Cerebellar nuclear complex (tissue), 1 donor: ENCODE measurements at places on chromosomes 13 and 19.

GRCh38 chr13:101218484-101218883 is 197.8 kb downstream of the NALCN start:
- DNase-seq = no peak

- DNase-seq = no peak
These were observed 14.0 kb downstream of the SYMPK start for GRCh38 chr19:45848922-45849321.

- no peak for DNase-seq
These were observed 114.0 kb downstream of the UQCRFS1 start for GRCh38 chr19:29098863-29099481.

DNA sequence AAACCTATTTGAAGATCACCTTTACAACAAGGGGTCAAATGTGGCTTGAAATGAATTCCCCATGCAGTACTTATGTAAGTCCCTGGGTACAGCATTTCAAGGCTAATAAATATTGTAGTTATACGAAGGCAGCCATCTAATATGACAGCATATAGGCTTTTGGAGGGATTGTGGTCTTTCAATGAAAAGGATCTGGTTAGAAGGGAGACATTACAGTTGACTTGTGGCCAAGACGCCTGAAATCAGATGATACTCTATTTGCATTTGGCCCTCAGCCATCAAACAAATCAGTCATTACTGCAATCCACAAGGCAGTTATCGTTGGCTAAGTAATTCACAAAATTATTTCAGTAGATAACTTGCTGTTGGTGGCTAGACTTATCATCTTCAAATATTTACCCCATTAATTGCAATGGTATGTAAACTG is 242.7 kb downstream of the DCLK1 start:
- no peak for DNase-seq

GRCh38 chr13:21528616-21529015 is 69.5 kb upstream of the ZDHHC20 start:
- DNase-seq = no peak

GRCh38 chr13:31093145-31093885 is 68.4 kb downstream of the HSPH1 start:
- no peak for DNase-seq

DNA sequence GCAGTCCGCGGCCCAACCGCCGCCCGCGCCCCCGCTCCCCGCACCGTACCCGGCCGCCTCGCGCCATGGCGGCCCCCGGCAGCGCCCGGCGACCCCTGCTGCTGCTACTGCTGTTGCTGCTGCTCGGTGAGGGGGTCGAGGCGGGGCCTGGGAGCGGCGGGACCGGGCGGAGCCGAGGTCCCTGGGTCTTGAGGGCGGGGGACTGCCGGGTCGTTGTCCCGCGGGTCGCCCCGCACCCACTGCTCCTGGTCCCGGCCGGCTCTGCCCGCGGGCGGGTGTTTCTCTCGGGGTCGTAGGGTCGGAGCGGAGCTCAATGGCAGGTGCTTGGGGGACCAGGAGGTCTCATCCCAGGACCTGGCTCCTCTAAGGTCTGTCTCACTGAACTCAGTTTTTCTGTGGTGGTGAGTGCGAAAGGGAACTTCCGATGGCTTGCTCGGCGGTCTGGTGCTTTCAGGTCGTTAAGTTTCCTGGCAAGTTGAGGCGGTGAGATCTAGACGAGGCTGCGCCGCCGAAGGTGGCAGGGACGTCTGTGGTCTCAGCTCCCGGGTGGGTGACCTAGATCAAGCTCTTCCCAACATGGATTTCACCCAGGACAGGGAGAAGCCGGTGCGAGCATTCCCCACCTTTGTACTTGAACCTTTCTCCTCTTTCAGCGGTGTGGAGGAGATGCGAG is 467 bp downstream of the LAMP1 start:
- DNase-seq = no peak

DNA sequence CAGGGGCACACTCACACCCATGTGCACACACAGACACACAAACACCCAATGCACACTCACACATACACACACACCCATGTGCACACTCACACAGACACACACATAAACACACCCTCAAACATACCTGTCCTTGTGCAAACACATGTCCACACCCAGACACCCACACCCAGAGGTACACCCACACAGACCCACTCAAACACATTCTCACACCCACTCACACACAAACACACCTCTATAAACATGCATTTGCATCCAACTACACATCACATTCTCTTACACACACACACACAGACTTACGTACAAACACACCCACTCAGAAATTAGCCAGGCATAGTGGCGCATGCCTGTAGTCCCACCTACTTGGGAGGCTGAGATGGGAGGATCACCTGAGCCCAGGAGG is 31.4 kb downstream of the FBN3 start:
- DNase-seq = no peak

DNA sequence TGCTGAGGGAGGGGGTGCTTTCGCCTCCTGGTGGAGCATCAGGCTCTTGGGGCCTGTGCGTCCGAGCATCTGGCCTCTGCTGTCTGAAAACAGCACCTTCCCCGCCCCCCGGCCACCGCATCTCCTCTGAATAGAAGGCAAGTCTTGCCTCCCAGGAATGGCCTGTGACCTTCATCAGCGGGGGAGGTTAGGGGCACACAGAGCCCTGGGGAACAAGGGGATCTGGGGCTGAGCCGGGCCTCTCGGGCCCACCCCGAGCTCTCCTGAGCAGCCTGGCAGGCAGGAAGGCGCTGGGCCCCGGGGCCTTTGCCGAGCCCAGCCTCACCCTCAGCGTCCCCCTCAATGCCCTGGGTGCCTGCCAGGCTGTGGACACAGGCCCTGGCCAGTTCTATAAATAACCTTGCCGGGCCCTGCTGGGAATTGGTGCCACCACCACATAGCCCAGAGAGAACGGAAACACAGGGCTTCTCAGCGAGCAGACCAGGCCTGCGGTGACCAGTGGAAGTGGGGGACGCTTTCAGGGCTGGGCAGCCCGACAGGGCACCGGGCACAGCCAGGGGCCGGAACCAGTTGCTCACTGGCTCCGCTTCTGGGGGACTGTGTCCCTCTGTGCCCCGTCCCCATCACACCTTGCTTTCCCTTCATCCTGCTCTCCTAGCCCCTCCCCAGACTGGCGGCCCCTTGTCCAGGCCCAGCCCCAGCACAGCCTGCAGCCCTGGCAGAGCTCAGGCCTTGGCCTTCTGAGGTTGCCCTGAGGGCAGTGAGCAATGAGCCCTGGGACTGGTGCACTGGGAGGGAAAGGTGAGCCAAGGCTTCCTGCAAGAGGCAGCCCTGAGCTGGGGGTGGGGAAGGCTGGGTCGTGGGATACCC is 9.5 kb downstream of the STK11 start:
- DNase-seq = no peak

- no peak for DNase-seq
These were observed 160.8 kb downstream of the EFNB2 start for GRCh38 chr13:106374631-106375030.

DNA sequence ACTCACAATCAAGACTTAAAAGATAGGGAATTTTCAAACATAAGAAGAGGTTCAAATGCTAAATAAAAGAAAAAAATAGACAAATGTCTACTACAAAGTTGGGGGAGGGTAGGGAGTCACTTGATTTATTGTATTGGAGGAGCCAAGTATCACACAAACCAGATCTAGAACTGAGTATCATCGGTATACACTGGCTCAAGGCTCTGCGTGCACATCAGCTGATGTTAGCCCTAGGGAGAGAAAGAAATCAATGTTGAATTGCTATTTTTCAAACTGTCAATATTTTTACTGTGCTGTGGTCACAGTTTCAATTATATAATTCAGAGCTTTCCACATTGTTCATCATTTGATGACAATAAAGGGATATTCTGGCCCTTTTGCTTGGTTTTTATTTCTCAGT is 54.9 kb upstream of the RXFP2 start:
- no peak for DNase-seq

DNA sequence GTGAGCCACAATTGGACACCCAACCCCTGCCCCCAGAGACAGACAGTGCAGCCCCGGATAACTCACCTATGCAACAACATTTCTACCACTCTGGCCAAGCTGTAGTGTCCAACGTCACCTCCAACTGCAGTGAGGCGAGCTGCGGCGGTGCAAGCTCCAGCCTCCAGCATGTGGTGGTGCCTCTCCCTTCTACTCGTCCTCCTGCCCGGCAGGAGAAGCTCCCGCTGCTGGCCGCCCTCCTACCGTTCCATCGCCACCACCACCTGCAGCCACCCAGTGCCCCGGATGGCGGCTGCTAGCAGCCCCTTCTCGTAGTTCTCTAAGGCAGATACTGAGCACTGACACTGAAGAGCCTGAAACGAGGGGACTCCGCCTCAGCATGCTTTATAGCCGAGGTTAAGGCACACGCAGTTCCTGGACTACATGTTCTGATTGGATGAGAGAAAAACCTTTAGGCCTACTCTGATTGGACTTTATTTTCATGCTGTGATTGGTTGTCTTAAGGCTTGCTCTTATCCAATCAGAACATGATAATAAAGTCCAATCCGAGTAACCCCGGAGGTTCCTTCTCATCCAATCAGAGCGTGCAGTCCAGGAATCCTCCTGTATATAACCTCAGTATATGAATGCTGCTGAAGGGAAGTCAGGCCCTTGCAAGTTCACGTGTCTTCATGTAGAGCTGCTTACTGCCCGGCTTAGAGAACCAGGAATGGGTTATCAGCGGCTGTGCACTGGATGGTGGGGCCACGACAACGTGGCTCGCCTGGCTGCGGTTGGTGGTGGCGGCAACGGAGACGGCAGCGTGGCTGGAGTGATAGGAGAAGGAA is 63.5 kb downstream of the TUBA3C start:
- DNase-seq = no peak

- no peak for DNase-seq
These were observed 292.5 kb downstream of the UQCRFS1 start for GRCh38 chr19:28920269-28921066.

GRCh38 chr19:29292562-29292961 is 79.6 kb upstream of the UQCRFS1 start:
- DNase-seq = no peak

- DNase-seq = no peak
These were observed 1090.4 kb downstream of the PCDH9 start for GRCh38 chr13:66139701-66140100.

- no peak for DNase-seq
These were observed 22.0 kb upstream of the GPR18 start for GRCh38 chr13:99280166-99280565.

- no peak for DNase-seq
These were observed 4.2 kb upstream of the ZSCAN4 start for GRCh38 chr19:57664269-57665127.

DNA sequence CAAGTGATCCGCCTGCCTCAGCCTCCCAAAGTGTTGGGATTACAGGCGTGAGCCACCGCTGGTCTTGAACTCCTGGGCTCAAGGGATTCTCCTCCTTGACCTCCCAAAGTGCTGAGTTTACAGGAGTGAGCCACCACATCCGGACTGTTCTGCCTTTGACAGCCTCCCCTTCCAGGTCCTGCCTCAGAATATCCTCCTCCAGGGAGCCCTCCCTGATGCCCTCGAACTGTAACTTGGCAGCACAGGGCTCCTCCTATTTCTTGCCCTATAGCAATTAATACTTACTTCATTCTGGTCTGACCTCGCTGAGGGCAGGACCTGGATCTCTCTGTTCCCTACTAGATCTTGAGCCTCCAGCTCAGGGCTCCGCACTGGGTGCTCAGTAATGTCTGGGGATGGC is 5.9 kb downstream of the CPT1C start:
- DNase-seq = no peak

- no peak for DNase-seq
These were observed 38.6 kb downstream of the TMTC4 start for GRCh38 chr13:100636004-100636403.

DNA sequence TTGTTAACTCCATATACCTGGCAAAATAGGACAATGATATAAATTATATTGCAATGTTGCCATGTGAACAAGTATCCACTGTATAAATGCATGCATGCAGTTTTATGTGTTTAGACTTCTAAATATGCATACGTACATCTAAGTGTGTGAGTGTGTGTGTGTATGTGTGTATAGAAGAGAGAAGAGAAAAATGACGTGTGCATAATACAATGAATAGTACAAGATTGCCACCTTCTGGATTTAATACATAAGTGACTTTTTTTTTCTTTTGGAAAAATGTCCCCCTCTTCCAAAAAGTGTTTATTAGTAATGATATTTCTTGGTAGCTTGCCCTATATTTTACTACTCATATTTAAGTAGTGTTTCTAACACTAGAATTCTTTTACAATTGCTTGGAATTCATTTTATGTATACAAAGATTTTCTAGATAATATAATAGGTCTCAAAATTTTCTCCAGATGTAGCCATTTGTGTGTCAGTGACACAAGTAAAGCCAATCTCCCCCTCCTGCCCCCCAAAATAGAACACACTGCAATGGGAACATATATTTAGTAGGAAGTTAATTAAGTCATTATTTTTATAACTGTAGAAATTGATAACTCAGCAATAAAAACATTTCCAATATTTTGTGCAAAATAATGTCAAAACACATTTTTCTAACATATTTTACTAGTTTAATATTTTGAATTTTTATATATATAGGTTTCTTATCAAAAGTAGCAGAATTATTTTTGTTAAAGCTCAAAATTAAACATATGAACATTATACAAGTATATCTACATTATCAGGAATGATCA is 783.3 kb upstream of the ATXN8OS start:
- no peak for DNase-seq

DNA sequence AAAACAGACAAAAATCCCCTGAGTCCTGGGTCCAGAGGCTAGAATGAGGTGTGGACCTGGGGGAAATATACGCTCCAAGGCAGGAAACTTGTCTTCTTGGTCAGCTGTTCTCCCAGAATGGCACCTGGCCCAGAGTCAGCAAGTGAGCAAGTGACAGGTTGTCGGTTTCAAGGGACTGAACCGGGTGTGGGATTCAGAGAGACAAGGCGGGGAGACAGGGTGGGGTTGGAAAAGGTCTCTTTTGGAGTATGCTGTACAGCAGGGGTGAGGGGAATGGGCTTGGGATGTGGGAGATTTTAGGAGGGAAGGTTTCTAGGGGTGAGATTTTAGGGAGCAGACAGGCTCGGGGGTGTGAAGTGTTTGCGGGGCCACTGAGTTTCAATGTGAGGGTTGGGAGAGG is 83.3 kb downstream of the RYR1 start:
- DNase-seq = no peak

- no peak for DNase-seq
These were observed 10.7 kb upstream of the MCF2L start for GRCh38 chr13:112958127-112958989.

DNA sequence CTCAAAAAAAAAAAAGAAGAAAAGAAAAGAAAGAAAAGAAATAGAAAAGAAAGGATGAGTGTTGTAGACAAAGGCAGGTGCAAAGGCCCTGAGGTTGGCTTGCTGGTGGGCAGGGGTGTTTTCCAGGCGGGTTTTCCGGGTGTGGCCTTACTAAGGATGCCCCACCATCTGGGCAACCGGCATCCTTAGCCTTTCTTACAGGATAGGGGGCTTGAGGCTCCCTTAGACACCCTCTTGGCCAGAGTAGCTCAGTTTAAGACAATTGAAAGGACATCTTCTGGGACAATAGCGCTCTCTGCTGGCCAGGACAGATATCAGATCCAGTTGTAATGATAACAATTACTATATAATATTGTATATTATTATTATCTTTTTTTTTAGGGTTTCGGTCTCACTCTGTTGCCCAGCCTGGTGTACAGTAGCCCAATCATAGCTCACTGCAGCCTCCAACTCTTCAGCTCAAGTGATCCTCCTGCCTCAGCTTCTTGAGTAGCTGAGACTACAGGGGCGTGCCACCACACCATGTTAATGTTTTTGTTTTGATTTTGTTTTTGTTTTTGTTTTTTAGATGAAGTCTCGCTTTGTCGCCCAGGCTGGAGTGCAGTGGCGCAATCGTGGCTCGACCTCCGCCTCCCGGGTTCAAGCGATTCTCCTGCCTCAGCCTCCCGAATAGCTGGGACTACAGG is 1.4 kb upstream of the QTRT1 start:
- no peak for DNase-seq
